Myocyte (in vitro differentiated cells): ENCODE measurements at places on chromosomes 13 and 19.

GRCh38 chr13:40318366-40318765, 348.1 kb downstream of the FOXO1 start:
- DNase-seq = peak; percentile 47

GRCh38 chr19:34847393-34847792, 74.4 kb upstream of the ZNF599 start:
- no peak for DNase-seq

- peak; percentile 49 for DNase-seq
These were observed 4.0 kb downstream of the SPPL2B start for GRCh38 chr19:2332341-2333026.

- DNase-seq = no peak
These were observed 92.5 kb downstream of the ITGBL1 start for GRCh38 chr13:101544979-101545378.

- DNase-seq = no peak
These were observed 12.8 kb downstream of the CASP14 start for GRCh38 chr19:15062036-15062435.

DNA sequence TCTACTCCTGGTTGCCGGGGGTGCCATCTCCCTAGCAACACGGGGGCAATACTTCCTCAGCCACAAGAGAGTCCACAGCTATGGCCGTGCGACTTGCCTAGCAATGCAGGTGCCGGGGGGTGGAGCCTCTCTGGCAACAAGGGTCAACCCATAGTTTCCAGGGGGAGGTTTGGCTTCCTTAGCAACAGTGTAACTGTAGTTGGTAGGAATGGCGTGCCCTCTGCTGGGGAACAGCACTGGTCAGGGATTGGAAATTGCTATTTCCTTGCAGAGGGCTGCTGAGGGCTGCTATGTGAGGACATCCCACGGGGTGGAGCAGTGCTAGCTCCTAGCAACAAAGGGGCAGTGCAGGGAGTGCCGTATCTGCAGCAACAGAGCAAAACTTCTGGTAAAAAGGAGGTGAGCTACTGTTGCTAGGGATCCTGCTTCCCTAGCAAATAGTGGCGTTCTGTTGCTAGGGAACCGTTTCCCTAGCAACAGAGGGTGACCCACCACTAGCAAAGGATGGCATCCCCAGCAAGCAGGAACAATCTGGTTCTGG, 7.0 kb upstream of the TMC4 start:
- DNase-seq = peak; percentile 28

DNA sequence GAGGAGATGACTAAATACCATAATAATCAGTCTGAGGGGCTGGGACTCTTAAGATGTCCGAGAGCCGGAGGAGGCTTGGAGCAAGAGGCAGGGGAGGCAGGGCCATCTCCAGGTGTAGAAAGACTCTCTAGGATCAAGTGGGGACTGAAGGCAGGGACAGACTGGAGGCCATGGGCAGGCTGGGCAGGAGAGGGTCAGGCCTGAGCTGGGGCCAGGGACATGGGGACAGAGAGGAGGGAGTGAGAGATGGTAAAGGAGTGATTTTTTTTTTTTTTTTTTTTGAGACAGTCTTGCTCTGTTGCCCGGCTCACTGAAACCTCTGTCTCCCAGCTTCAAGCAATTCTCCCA, 2.2 kb downstream of the JOSD2 start:
- no peak for DNase-seq

DNA sequence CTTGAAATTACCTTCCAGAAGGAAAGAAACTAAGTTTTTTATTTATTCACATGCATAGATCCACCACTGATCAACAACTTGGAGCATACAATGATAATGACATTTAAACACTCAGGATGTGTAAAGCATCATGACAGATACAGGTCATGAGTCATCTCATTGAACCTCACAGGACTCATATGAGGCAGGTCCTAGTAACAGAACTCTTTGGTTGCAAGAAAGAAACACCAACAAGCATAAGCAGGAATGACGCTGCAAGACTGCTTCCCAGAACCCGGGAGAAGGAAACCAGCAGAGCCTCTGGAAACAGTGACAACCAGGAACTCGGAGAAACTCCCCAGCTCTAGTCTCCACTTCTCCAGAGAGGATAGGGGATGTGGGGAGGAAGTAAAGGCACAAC, 60.8 kb upstream of the IPO5 start:
- no peak for DNase-seq

DNA sequence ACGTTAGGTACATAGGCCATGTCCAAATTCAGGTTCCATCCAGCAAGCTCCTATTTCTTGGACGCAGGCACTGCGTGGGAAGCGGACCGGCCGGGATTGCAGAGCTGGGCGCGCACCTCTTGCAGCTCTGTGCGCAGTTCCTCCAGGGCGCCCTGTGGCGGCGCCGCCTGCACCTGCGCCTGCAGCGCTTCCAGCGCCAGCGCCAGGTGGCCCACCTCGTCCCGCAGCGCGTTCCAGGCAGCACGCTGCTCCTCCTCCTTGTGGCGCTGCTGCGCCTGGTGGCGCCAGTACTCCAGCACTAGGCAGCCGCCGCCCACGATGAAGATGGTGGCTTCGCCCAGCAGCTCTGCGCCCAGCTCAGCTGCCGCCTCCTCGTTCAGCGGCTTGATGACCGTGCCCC, 31.1 kb downstream of the OPA3 start:
- no peak for DNase-seq

GRCh38 chr19:306151-306900, 15.1 kb upstream of the PLPP2 start:
- DNase-seq = no peak

DNA sequence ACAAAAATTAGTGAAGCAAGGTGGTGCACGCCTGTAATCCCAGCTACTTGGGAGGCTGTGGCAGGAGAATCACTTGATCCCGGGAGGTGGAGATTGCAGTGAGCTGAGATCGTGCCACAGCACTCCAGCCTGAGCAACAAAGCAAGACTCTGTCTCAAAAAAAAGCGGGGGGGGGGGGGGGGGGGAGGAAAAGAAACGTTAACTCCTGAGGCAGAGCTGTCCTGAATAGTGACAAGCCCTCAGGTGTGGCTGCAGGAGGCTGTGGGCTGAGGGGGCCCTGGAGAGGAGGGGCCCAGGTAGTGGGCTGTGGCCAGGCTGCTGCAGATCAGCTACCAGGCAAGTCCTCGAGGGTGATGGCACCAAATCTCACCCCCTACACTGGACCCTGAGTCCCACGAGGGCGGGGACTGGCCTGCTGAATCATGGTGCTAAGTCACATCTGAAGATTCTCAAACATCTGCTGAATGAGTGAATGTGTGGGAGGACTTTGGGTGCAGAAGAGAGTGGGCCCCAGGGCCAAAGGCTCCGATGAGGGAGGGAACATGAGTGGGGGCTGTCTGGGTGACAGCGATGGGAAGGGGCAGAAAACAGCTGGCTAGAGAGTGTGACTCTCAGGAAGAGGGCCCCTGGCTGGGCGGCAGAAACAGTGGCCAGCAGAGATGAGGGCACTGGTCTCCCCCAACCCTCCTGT, 24.6 kb upstream of the ATP1A3 start:
- DNase-seq = no peak

DNA sequence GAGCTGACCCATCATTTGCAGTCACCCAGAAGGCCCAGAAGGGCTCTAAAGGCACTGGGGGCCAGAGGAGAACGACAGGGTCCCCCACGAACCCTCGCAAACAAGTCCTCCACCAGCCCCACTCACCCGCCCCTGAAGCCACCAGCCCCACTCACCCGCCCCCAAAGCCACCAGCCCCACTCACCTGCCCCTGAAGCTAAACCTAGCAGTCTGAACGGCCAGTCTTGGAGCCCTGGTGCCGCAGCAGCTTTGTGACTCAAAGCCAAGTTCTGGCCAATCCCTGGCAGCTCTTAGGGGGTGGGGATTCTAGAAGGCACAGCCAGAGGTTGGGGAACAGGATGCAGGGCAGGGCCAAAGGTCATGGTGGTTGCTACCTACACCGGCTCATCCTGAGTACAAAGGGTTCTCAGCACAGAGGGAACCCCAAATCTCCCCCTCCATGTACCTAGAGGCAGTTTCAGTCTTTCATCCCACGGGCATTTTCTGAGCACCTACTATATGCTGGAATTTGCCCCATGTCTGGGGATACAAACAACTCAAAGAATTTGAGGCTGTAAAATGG, at the start of gene IQCN:
IQCN (minus strand) TSS at position 234 of the 562 bp plus-strand sequence. CDS start 4,974 bp downstream, outside the sequence.
- DNase-seq = peak; percentile 38

- DNase-seq = peak; percentile 6
These were observed 101.4 kb downstream of the RNF17 start for GRCh38 chr13:24865163-24865953.

DNA sequence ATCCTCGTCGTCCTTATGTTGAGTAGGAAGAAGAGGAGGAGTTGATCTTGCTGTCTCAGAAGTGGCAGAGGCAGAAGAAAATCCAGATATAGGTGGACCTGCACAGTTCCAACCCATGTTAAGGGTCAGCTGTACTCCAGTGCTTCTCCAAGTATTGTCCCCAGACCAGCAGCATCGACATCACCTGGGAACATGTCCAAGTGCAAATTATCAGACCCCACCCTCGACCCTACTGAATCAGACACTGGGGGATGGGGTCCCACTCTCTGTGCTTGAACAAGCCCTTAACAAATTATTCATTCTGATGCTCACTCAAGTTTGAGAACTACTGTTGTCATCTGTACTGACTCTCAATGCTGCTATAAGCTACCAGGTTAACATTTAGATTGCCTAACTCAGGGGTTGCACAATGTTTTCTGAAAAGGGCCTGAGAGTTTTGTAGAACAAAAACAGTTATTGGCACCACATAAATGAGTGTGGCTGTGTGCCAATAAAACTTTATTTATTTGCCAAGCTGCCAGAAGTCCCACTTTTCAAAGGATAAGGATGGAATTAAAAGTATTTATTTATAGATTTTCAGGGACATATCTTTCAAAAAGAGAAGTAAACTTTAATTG, 226.7 kb upstream of the IPO5 start:
- no peak for DNase-seq

- DNase-seq = no peak
These were observed 10.9 kb downstream of the ACP4 start for GRCh38 chr19:50801107-50801506.

DNA sequence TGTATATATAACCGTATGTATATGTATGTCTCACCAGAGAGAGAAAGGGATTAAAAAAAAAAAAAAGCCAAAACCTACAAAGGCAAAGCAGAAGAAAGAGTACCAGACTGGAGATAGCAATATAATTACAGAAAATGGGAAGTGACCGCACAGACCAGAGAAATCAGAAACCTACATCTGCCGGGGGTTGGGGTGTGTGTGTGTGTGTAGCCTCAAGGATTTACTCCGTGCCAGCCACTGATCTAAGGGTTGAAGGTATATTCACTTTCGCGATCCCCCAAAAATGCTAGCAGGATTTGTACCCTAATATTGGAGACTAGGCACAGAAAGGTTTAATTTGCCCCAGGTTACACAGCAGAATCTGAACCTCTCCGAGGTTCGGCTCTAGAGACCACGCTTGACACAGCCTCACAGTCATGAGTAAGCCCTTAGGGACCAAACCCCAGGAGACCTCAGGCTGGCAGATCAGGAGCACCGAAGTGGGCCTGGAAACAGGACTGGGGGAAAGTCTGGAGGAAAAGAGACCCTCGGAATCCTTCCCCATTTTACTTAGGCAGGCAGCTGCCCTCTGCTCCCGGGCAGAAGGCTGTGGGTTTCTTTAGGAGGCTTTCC, 14.8 kb downstream of the ARL11 start:
- no peak for DNase-seq

DNA sequence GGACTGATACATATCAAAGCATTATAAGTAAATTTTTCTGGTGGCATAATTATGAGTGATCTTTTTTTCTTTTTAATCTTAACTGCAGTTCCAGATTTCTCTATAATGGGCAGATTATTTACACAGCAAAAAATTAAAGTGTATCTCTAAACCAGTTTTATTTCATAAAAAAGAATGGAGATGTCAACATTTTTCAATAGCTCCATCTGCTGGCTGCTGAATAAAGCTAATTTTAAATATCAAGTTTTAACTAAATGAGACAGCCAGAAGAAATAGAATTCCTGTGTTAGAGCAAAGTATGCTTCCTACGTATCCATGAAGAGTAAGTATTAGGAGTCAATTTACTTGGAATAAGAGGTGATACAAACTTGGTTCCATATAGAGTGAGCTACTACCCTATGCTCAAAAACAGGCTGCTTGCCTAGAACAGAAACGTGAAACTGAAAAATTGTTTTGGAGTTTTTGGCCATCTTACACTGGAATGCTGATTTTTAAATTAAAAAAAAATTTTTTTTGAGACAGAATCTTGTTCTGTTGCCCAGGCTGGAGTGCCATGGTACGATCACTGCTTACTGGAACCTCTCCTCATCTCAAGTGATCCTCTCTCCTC, 5.0 kb upstream of the PDS5B start:
- DNase-seq = peak; percentile 42

GRCh38 chr13:73366241-73366640, 307.4 kb downstream of the KLF5 start:
- DNase-seq = no peak

DNA sequence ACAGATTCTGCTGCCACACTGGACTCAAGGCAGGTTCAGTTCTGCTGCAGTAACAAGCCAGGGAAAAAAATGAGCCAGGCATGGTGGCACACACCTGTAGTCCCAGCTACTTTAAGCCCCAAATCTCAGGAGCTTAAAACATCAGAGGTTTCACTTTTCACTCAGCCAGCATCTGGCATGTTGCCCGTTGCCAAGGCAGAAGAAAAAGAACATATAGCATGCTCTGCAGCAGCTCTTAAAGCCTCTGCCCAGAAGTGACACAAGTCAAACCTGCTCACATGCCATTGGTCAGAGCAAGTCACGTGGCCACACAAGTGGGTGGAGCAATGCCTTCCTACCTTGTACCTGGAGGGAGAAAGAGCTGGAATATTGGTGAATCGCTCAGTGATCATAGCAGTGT, 14.7 kb upstream of the ADGRE5 start:
- DNase-seq = peak; percentile 39

- DNase-seq = no peak
These were observed 24.4 kb upstream of the NMRK2 start for GRCh38 chr19:3908266-3909054.
